GM04504 (cell line): ENCODE measurements at places on chromosomes 6 and 20.

DNA sequence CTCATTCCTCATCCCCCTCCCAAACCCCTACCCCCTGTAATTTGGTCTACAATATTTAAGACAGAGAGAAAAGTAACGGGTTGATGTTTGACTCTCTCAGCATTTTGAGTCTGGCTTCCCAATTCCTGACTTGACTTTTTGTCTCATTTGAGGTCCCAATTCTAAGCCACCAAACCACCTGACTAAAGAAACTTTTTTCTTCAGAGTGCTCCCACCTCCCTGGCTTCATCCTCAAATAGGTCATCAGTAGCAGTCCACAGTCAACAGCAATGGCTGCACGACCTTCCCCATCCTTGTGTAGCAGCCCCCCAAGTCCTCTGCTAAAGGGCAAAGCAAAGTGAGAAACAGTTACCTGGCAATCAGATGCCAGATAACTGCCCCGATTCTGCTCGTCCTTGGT lies 1.8 kb downstream of the PLEKHG1 start:
- DNase-seq: no peak

DNA sequence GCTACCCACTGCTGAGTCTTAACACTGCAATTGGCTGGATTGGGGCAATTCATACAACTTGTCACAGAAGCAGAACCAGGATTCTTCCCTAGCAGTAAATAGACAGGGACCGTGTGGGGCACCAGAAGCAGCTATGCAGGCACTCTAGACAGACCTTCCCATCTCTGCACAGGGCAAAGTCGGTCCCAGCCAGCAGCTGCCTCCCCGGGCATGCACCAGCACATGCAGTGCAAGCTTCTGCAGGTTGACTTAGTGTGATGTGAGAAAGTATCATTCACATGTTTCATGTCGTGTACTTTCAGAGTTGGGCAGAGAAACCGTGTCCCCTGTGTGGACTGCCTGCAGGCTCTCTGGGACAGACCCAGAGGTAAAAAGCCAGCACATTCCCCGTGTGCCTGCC lies 98.0 kb upstream of the FOXA2 start:
- no peak for DNase-seq

DNA sequence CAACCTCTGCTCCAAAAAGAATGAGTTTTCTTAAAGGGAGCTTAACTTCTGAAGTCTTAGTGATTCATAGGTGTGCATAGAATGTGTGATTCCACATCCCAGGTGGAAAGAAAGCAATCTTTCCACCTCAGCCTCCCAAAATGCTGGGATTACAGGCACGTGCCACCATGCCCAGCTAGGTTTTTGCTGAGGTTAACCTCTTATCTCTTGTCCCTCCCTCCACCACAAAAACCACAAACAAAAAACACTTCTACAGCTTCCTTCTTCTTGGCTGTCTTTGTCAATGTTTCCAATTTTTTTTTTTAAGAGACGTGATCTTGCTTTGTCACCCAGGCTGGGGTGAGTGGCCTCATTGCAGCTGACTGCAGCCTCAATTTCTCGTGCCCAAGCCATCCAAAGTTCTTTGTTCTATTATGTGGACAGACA lies 8.1 kb upstream of the CSE1L start:
- no peak for DNase-seq

DNA sequence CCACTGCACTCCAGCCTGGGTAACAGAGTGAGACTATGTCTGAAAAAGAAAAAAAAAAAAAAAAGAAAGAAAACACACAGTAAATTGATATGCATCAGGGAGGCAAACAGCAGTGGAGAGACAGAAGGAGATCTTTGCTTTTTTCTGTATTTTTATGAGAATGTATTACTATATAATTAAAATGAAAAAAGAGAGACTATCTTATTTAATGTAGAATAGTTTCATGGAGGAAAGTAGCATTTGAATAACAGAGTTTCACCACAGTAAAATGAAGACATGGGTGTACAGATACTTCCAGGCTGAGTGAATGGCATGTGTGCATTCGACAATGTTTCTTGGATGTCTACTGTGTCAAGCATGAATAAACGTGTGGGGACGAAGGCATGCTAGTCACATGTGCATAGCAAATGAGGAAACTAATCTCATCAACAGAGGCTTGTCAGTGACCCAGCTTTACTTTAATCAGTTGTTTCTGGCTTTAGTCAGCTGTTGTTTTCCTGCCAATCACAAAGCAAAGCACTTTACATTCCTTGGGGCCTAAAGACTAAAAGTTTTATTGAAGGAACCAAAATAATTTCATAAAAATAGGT lies 55.5 kb upstream of the ARMH2 start:
- no peak for DNase-seq

GRCh38 chr20:1376408-1377270 lies 16.2 kb downstream of the FKBP1A start:
- no peak for DNase-seq

DNA sequence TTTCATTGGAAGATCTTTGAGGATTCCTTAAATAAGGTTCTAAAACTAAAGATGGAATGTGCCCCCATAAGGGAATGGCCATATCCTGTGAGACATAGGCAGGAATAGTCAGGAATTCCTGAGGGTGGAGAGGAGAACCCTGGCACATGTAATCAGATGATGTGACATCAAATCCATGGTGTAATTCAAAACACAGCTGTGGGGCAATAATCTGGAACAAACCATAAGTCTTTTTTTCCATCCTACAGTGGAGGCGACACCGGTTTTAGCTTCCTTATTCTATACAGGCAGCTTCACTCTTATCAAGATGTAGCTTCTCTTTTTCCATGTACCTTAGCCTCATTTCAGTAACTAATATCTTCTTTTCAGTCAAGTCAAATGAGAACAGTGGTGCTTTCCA lies 133.6 kb upstream of the CITED2 start:
- no peak for DNase-seq

- DNase-seq: no peak
Observed at GRCh38 chr6:42503894-42504293, 52.2 kb upstream of the TRERF1 start.

GRCh38 chr20:64001607-64002011 lies 20.7 kb downstream of the PRPF6 start:
- no peak for DNase-seq

DNA sequence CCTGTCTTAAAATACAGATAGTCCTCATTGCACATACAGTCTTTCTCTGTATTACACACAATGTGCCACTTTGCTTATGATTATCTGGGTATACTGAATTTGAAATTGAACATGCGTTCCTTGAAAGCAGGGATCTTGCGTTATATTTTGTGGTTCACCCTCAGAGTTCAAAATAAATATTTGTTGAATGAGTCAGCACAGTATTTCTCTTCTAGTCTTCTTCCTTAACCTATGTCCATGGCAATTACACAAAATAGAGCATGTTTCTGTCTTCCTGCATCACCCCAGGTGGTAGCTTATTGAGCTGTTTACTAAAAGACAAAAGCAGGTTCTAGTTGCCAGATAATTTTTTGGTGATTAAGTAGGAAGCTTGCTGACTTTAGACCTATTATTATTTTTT lies 272.9 kb upstream of the FERMT1 start:
- no peak for DNase-seq

GRCh38 chr20:22770241-22770800 lies 185.9 kb upstream of the FOXA2 start:
- no peak for DNase-seq

- DNase-seq: no peak
Observed at GRCh38 chr6:48109944-48110343, 1.1 kb downstream of the PTCHD4 start.

- DNase-seq: no peak
Observed at GRCh38 chr6:158314737-158315136, 2.5 kb downstream of the TULP4 start.

- DNase-seq: no peak
Observed at GRCh38 chr20:51237791-51238190, 214.9 kb upstream of the KCNG1 start.

- DNase-seq: peak; percentile 85
Observed at GRCh38 chr6:49541210-49541724, 9.2 kb upstream of the C6orf141 start.

GRCh38 chr6:37620519-37620918 lies 77.2 kb downstream of the MDGA1 start:
- DNase-seq: no peak

DNA sequence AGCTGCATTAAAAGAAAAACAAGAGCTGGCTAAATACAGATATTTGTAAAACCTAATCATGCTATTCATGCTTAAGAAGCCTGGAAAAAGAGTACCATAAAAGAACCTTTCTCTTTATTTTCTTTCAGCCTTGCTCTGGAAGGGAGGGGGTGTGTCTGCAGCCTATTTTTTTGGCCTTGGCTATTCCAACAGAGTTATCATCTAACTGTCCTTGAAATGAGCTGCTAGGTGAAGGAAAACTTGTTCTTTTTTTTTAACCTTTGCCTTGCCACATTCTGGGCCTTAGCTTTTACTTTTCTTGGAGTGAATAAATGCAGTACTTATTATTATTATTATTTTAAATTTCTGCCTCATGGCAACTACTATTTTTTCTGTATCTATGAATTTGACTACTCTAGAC lies 224.9 kb upstream of the SYNCRIP start:
- DNase-seq: no peak

- DNase-seq: no peak
Observed at GRCh38 chr20:8994045-8994444, 74.8 kb upstream of the PLCB4 start.

DNA sequence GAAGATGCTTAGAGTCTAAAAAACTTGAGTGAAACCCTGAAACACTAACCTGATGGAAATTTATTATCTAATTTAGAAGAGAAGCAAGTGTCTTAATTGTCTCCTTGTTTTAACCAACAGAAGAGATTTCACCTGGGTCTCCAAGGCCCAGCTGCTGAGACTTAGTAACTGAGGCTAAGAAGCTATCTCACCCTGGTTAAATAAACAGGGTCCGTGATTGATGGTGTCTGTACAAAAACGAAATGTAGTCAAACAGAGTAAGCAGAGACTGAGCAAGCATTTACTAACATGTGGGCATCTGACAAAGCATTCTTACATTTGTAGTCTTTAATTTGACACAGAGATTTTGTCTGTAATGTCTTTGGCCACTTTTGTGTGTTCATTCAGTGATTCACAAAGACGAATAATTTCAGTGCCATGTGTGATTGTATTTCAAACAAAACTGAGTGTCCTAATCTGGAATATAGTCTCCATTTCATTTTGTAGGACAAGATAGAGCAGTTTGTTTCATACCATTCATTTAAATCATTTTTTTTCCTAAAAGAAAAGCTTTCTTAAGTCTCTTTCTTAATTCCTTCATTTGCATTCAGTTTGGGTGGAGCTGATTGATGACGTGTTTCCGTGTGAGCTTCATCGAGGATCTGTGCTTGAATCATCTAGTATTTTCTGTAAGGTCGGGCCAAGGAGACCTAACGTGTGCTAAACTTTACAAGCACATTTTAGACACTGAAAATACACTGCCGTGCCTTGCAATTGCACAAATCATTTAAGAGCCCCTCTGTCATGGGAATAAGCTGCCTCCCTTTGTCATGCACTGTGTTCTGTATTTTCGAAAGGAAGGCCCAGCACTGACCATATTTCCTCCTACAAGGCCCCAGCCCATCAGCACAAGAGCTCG lies 170.6 kb upstream of the QKI start:
- no peak for DNase-seq

GRCh38 chr6:168218785-168219566 lies 100.6 kb downstream of the DACT2 start:
- no peak for DNase-seq

- DNase-seq: peak; percentile 14
Observed at GRCh38 chr6:133512410-133513016, 271.4 kb downstream of the EYA4 start.

GRCh38 chr6:108275976-108276375 lies 15.1 kb upstream of the SNX3 start:
- no peak for DNase-seq

GRCh38 chr6:81906709-81907204 lies 154.3 kb upstream of the TENT5A start:
- DNase-seq: no peak

- DNase-seq: no peak
Observed at GRCh38 chr6:163820171-163820570, 405.7 kb downstream of the QKI start.

GRCh38 chr20:16353417-16353781 lies 219.8 kb downstream of the KIF16B start:
- DNase-seq: no peak

- DNase-seq: peak; percentile 82
Observed at GRCh38 chr6:139369568-139370282, 4.7 kb downstream of the CITED2 start.

DNA sequence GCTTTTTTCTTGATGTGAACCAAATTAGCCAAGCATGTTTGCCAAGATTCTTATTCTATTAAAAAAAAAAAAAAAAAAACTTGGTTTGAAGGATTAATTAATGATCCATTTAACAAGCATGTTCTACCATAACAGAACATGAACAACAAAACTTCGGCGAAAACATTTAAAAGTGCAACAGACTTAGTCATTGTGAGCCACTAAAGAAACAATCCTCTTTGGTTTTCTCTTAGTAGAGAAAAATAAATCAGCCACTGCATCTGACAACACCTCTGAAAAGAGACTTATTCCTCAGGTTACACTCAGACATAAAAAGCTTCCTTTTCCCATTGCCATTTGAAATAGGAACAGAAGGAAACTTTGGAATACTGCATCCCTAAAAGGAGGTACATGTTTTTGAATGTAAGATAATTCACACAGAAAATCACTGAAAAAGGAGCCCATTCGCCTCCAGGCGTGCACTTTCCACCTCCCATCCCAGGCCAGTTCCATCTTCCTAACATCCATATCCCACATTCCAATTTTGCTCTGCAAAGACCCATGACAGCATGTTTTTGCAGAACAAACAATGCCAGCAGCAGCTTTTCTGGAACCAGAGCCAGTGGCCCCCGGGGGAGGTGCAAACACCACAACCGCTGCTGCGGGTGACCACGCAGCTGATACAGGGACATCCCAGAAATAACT lies 79.5 kb downstream of the ZMYND8 start:
- DNase-seq: no peak

DNA sequence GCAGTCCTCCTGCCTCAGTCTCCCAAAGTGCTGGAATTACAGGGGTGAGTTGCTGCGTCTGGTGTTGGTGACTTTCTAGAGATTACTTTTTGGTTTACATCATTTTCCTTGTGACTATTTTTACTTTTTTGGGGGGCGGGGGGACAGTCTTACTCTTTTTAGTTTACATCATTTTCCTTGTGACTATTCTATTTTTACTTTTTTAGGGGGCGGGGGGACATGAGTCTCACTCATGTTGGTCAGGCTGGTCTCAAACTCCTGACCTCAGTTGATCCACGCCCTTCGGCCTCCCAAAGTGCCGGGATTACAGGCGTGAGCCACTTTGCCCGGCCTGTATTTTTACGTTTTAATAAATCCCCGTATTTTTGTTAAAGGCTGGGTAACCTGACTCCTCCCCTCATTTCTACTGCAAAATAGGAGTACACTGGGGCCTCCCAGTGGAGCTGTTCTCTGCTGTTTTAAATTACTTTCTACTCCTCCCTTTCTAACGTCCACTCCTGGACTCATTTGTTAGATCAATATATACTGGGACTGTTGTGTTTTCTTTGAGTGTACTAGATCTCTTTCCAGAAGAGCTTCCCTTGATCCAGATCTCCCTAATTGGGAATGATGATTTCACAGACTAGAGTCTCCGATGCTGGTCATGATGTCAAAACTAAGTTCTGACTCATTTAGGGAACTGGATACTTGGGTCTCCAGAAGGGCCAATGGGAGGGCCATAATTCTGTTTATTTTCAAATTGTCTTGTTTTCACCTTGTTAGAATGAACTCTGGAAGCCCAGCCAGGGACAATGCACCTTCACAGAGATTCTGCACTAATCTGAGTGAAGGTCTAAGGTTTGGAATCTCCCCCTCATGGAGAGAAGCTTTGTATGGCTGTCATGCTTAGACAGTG lies 9.2 kb downstream of the HSPA1B start:
- no peak for DNase-seq
